Globus pallidus (tissue), 1 donor: ENCODE measurements at places on chromosomes 7 and 10.

- no peak for DNase-seq
These were observed 82.6 kb downstream of the DNMBP start for GRCh38 chr10:99926925-99927720.

DNA sequence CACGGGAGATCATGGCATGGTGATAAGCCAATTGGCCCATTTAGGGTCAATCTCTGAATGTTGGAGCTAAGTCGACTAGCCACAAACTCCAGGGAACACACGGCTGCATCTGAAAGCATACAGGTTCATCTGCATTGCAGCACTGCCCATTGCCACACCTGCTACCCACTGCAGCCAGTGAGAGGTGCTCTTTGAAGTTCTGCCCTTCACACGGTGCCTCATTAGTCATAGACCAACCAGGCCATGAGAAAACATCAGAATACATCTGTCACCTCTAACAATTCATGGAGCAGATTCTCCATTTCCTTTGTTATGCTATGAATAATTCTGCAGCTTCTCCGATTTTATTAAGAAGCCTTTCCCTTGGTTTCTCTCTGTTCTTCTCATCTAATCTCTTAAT is 65.7 kb upstream of the FAM204A start:
- DNase-seq: no peak

GRCh38 chr7:88628363-88629085 is 131.0 kb upstream of the ZNF804B start:
- no peak for DNase-seq

- DNase-seq: no peak
These were observed 197.7 kb upstream of the FRMD4A start for GRCh38 chr10:14528450-14528849.

GRCh38 chr7:27960415-27960814 is 220.2 kb downstream of the JAZF1 start:
- DNase-seq: no peak

- DNase-seq: no peak
These were observed 332.9 kb downstream of the PTEN start for GRCh38 chr10:88196291-88196690.

GRCh38 chr7:20470726-20471125 is 140.0 kb downstream of the ITGB8 start:
- peak; percentile 1 for DNase-seq

- DNase-seq: no peak
These were observed 74.2 kb downstream of the RHOBTB1 start for GRCh38 chr10:60869652-60870415.

- no peak for DNase-seq
These were observed 9.1 kb downstream of the PRKG1 start for GRCh38 chr10:51083356-51083853.

DNA sequence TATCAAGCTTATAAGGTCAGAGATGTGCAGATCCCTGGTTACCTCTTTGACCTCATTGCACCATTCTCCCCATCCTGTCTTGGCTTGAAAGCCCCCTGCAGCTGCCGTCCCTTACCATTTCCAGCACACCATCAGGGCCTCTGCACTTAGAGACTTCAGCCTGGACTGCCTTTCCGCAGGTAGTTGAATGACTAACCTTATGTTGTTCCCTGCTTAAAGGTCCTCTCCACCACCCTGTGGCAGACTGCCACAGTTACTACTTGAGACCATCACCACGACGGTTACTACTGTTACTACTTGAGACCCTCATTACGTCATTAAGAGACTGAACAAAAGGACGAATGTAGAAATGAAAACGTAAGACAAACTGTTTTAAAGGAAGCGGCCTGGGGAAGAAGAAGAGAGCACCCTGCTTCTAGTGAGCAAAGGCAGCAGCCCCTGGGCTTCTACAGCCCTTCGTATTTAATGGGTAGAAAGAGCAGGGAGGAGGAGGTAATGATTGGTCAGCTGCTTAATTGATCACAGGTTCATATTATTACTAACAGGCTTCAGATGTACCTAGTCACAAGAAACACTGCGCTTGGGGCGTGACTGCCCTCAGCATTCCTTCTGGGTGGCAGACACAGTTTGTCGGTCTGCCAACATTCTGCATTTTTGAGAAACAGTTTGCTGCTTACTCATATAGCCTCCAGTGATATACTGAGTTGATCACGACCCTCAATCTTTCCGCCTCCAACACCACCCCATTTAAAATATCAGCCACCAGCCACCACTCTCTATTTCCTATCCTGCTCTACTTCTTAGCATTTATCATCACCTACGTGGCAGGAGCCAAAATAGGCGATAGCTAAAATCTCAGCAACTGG is 74.1 kb upstream of the PARD3 start:
- DNase-seq: no peak

DNA sequence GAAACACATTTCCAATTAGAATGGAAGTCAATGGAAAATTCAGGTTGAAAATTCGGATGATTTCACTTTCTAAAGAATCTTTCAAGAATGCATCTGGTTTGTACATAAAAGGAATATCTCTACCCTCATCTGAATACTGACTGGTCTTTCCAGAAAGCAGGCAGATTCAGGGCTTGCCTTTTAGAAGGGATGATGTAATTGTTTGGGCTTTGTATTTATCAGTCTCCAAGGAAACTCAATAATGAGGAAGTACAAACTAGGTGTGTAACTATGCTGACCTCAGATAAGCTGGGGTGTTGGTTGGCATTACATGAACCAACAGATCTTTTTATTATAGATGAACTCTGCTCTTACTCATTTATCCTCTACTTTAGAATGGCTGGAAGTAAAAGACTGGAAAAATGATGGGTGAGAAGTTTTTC is 24.1 kb downstream of the PDLIM1 start:
- DNase-seq: no peak

DNA sequence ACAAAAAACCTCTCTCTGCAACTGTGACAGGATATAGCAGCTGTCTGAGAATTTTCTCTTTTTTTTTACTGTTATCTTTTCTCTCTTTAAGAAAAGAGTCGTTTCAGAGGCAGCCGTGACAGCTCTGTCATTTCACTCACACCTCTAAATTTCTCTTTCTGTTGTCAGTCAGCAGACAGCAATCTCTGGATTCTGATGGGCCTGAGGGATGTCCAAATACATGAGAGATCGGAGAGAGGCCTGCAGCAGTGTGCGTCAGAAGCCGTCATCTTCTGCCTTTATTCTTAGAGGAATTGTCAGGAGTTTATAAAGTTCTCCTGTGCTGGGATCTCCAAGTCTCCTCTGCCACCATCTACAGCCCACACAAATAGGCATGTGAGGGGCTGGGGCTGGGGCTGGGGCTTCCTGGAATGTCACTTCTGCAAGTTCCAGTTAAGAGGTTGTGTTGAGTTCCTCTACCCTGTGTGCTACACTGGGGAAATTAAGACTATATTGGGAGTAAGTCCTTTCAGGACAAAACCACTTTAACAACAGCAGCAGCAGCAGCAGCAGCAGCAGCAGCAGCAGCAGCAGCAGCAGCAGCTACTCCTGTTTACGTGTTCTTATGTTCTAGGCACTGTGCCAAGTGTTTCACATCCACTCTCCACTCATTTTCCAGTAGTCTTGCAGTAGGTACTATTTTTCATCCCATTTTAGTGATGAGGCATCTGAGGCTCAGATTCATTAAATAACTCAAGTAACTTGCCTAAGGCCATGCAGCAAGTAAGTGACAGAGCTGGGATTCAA is 541.3 kb downstream of the LRMDA start:
- no peak for DNase-seq

DNA sequence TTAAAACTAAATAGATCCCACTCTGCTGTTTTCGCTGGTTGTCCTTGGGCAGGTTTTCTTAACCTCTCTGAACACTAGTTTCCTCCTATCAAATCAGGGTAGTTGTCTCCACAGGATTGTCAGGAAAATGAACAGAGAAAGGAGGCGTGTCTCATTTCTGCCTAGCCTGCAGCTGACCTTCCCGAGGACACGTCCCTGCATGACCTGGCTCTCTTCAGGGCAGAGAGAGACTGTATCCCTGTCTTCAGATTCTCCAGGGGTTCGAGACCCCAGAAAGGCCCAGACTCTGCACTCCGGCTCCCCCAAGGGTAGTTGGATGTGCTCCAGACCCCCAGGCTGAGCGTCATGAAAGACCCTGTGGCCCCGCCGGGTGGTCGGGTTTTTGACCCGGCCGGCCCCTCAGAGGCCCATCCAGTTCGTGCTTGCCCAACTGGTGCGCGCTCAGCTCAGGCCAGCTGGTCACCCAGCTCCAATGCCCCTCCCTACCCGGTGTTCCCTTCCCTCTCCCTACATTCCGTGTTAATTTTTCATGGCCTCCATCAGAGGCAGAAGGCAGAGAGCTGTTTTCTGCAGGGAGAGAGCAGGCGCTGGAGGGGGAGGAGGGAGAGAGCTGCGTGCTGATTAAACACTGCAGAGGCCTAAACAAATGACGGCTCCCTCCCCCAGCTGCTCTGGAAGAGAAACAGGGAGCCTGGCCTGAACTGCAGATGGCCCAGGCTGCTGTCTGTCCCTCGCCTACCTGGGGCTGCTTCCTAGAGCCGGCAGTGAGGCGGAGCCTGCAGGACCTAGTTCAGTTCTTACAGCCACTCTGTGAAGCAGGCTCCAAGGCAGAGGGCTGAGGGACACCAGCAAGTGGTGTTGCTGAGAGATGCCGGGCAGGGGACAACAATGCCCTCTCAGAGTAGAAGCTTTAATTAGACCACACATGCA is 86.2 kb upstream of the PPIF start:
- DNase-seq: no peak

GRCh38 chr7:30301751-30302150 is 17.4 kb downstream of the ZNRF2 start:
- DNase-seq: no peak

DNA sequence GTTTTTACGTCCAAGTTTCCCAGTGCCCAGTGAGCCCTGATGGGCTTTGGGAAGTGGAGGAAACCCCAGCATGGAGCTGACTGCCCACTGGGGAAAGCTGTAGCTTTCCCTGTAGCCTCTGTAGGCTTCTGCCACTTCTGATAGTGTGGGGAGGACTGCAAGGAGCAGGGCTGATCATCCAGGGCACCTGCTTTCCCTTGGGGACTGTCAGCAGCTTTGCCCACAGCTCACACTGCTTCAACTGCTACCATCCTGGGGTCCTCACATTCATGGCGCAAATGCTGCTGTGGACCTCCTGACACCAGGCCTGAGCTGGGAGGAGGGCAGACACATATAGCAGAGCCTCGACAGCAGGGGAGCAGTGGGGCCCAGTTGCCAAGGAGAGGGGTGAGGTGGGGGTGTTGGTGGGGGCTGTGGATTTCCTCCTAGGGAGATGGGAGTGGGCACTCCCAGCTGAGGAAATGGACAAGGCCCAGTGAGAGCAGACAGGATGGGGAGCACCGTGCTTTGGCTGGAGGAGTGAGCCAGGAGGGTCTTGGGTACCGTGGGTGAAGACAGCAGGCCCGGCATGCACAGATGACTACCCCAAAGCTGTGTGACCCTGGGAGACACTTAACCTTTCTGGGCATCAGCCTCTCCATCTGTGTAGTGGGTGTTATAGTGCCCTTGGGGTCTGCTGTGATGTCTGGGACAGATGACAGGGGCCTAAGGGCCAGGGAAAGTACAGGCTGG is 16.2 kb downstream of the RAMP3 start:
- no peak for DNase-seq

- DNase-seq: no peak
These were observed 19.9 kb upstream of the MAP3K8 start for GRCh38 chr10:30413996-30414576.

GRCh38 chr7:41139789-41140188 is 563.1 kb downstream of the INHBA start:
- DNase-seq: no peak

DNA sequence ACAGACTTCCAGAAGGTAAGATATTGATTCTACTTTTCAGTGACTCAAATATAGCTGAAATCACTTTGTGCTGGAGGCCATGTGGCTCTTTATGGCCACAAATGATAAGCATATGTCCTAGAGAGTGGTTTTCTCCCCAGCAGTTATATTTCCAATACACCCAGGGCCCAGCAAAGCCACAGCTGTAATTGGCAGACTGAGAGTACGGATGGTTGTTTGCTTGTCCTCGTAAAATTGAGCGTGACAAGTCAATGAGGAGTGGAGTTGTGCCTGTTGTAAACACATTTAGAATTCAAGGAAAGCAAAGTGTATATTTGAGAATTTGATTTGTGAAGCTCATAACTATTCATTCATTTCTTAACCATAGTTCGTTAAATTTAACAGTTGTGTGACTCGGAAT is 201.8 kb downstream of the LHFPL3 start:
- no peak for DNase-seq

DNA sequence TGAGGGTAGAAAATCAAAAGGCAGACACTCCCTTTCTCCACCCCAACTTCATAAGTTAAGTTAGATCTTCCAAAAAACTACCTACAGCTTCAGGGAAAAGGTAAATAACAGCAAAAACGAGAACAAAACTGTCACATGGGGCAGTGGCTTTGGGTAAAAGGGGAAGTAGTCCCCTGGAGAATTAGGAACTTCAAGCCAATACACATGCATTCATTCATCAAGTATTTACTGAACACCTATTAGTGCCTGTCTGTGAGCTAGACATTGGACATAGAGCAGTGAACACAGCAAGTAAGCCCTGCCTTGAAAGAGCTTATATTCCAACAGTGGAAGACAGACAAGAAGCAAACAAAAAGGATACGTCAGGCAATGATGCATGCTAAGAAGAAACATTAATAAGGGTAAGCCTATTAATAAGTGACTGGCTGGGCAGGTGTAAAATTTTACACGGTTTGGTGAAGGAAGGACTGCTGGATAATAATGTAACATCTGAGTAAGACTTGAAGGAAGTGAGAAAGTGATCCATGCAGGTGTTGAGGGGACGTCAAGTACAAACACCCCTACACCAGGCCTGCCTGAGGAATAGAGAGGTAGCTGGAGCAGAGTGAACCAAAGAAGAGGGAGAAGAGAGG is 69.6 kb upstream of the RAPGEF5 start:
- no peak for DNase-seq

GRCh38 chr7:101315336-101315735 is 6.3 kb downstream of the IFT22 start:
- DNase-seq: peak; percentile 17

GRCh38 chr10:120431251-120431651 is 25.8 kb upstream of the PLPP4 start:
- DNase-seq: no peak

DNA sequence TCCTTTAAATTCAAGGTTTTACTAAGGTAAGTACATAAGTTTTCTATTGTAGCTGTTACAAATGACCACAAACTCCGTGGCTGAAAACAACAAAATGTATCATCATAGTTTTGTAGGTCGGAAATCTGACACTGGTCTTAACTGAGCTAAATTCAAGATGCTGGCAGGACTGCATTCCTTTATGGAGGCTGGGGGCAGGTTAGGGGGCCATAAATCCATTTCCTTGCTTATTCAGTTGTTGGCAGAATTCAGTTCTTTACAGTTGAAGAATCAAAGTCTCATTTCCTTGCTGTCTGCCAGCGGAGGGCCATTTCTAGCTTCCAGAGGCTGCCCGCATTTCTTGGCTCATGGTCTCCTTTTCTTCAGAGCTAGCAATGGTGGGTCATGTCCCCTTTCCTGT is 11.2 kb upstream of the PRR15 start:
- DNase-seq: no peak
